ENCODE measurements at places on chromosomes 1 and 21.

DNA sequence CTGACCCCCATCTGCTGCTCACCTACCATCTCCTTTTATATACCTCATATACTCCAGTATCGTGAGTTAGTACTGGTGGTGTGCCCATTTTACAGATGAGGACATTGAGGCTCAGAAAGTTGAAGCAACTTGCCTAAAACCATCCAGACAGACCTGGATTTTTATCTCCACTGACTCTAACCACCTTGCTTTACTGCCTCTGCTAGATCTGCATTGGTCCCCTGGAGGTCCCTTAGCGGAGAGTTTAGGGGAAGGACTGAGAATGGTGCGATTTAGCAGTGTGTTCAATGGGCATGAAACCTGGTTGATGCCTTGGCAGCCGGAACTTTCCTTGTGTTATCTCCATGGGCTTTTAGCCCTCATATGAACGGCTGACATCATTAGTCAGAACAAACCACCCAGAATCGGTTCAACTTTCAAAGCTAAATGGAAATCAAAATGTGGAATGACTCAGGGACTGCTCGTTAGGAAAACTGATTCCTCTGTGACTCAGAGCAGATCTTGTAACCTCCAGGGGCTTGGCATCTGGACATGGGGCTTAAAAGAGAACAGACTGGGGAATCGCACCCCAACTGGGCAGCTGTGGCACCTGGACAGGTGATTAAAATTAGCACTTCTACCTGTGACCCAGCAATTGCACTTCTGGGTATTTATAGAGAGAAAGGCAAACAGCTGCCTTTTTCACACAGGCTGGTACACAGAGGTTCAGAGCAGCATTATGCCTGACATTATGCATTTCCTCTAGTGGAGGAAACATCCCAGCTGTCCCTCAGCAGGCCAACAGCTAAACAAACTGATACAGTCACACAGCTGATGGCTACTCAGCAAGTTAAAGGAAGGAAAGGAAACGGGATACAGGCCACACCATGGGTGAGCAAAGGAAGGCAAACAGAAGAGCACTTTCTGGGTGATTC, 25.3 kb downstream of the TMEM51 start:
- peak; percentile 19 for DNase-seq

DNA sequence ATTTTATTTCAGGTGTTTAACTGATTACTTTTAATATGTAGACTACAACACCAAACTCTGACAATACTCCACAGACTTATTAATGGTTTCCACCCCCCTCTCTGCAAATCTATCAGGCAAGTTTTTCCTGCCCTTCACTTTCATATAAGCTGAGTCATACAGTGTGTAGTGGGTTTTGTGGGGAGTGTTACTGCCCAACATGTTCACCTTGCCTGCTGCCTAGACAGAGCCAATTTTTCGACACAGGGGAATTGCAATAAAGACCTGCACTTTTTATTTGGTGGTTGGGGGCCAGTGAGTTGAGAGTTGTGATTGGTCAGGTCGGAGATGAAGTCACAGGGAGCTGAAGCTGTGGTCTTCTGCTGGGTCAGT, 119.7 kb downstream of the PPIAL4G start:
- DNase-seq, result no peak

DNA sequence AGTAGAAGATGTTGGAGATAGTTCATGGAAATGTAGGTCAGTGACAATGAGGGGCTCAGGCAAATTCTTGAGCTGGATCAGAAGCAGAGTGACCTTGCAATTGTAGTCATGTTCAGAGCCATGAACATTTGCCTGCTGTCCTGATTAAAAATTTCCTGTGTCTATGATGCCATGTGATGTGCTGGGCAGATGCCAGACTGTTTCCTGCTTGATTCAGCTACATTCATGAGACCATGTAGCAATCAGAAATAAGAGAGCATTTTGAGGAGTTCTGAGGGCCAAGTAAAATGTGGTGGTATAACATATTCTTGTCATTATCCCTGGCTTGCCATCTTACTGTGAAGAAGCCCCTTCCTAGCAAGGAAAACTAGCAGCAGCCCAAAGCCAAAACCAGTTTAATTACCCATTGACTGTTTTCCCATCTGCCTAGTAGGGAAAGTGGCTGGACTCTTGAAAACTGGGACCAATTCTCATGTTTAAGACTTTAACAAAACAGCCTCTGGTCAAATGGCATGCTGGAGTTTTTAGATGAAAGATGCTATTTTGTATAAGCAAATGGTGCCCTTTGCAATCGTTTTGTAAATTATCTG, 118.3 kb downstream of the NOS1AP start:
- DNase-seq, result no peak

DNA sequence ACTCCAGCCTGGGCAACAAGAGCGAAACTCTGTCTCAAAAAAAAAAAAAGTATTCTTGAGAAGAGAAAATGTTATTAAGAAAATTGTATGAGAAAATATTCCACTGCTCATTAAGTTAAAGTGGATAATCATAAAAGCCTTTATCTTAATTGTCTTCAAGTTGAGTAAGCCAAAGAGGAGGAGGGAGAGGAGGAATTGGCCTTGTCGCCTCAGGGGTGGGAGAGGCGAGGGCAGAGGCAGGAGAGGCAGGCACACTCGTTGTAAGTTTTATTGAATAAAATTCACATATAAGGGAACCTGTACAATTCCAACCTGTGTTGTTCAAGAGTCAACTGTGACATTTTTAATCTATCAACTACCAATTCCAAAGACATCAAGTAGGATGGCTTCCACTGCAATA, 820.3 kb downstream of the USP25 start:
- DNase-seq, result no peak

GRCh38 chr1:211382182-211382713, 55.6 kb downstream of the TRAF5 start:
- DNase-seq, result no peak

DNA sequence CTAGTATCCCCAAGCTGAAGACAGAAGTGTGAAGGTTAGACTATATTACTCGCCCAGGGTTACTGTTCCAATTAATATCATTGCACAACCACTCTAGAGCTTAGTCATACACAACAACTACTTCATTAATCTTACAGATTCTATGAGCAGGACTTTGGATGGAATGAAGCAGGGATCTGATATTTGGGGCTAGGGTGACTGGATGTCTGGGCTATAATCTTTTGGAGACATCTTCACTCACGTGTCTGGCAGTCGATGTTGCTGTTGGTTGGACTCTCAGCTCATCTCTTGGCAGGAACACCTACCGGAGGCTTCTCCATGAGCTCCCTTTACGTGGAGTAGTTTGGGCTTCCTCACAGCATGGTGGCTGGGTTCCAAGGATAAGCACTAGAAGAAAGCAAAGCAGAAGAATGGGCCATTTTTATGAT, 519.2 kb upstream of the B3GALT2 start:
- no peak for DNase-seq

DNA sequence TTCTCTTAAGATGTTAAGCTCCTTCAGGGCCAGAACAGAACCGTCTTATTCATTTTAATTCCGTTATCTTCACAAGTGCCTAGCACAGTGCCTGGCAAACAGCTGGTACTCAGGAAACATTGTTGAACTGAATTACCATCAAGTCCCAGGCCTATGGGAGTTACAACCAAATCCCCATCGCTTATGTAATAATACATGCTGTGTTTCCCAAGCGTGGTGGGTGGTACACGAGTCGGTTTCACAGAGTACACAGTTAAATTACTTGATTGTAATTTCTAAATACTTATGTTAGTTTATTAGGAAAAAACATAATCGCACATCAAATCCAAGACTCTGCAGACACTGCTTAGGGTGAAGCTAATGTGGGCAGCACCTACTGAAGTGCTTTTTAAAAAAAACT, 1.0 kb downstream of the ANGEL2 start:
- DNase-seq, result peak; percentile 27

GRCh38 chr1:221310180-221310579, 430.9 kb downstream of the HLX start:
- no peak for DNase-seq

GRCh38 chr1:183029591-183030000, 6.4 kb downstream of the LAMC1 start:
- no peak for DNase-seq

DNA sequence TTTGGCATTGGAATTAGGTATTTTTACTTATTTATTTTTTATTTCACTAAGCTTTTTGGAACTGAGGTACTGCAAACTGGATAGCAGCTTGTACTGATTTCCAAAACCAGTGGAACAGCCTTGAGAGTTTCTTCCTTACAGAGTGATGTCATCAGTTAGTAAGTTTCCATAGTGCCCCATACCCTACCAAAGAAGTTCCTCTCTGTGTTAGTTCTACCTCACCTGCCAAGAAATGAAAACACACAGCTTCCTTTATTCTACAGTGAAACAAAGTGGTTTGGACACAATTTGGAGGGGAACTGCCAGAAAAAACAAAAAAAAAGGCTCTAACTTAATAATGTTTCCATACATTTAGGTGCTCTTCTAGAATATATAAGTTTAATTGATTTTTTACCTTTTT, 430.9 kb upstream of the ADGRL2 start:
- DNase-seq, result no peak

DNA sequence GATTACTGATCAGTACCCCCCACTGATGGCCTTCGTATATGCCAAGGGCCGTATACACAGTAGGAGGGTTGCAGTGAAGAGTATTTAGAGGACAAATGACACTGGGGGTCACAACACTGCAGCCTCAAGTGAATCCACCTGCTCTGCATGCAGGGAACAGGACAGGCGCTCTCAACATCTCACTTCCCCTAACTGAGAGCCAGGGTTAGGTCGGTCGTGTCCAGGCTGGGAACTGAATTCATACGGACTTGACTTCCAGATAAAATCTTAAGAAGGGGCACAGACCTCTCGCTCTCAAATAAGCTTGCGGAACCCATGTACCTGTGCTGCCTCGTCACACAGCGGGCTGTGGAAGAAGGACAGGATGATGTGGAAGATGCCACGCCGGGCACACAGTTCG, 22.8 kb downstream of the MRAP start:
- no peak for DNase-seq

DNA sequence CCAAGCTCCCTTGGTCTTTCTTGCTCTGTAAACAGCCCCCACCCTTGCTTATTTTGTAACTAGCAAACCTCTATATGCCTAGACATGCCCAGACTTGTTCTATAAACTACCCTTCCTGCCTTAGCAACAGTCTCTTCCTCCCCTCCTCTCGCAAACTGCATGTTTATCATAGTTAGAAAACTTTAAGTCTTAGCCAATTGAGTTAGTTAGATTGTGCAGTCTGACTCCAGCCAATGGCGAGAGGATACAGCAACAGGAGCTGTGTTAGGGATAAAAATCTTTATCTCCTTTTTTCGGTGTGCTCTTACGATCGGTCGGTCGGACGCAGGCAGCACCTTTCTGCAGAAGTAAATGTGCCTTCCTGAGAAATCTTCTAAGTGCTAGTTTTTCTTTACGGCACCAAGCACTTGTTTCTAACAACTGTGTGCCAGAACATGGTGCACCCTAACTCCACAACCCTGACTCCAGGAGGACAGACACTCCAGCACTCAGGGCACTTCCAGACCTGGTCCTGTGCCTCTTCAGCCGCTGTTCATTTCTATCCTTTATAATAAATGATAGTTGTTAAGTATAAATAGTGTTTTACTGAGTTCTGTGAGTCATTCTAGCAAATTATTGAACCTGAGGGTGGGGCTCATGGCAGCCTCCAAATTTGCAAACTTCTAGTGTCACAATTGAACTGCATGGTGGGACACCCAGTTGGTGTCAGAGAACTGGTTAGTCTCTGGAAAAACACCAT, 25.7 kb upstream of the GNG4 start:
- no peak for DNase-seq

- DNase-seq, result no peak
Observed at GRCh38 chr1:244221991-244222390, 170.9 kb downstream of the ZBTB18 start.

Measured in NCI-H526 treated with DMSO at 0.1 percent for 48 hours (cell line).